ENCODE measurements at places on chromosomes 6 and 20.

DNA sequence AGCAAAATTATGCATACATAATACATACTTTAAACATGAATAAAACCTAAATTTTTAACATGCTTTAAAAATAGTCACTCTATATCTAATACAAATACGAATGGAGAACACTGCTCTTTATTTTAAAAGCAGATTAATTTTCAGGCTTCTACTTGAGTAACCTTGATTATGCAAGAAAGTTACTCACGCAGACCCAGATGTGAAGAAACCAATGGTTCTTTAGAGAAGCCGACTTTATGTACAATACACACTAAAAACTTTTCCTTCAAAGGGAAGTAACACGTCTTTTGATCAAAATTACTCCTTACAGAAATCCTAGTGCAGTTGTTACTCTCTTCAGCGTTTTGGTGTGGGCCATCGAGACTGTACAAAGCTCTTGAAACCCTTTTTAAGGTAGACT, 136.9 kb upstream of the SLC22A16 start:
- DNase-seq = no peak

GRCh38 chr6:53608396-53608795, 57.2 kb downstream of the KLHL31 start:
- no peak for DNase-seq

GRCh38 chr6:169534039-169534421, 167.8 kb downstream of the WDR27 start:
- no peak for DNase-seq

GRCh38 chr6:19925533-19925932, 88.4 kb downstream of the ID4 start:
- DNase-seq = no peak

GRCh38 chr6:56954403-56955170, at the start of gene BEND6:
Gene BEND6, plus strand, starts transcription at chr6:56955107. Its CDS starts 26,704 bp downstream, at chr6:56981811.
- DNase-seq = no peak

DNA sequence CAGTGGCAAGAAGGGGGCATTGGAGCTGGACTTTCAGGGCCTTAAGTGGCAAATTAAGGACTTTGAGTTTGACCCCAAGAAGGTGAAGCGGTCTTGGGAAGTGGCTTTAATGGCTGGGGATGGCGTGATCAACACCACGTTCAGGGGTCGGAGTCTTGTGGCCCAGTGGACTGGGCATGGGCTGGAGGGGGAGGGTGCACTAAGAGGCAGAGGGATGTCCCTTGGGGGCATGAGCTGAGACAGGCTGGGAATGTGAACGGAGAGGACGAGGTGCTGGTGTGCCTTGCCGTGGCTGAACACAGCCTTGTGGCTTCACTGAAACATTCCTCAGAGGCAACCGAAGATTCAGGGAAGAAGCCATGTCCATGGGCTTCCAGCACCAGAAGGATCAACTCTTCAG, 227.0 kb downstream of the SYNDIG1 start:
- no peak for DNase-seq

GRCh38 chr20:35497780-35498189, 31.7 kb downstream of the C20orf173 start:
- no peak for DNase-seq

DNA sequence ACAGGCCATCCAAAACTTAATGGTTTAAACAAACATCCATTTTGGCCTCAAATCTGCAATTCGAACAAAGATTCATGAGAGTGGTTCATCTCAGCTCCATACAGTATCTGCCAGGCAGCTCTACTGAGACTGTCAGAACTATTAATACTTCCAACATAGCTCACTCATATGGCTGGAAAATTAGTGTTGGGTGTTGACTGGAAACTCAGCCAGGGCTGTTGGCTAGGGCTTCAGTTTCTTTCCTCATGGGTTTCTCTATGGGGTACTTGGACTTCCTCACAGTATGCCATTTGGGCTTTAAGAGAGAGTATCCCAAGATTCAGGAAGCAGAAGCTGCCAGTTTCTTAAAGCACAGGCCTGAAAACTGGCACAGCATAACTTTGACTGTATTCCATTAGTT, 240.3 kb downstream of the TPBG start:
- DNase-seq = no peak

DNA sequence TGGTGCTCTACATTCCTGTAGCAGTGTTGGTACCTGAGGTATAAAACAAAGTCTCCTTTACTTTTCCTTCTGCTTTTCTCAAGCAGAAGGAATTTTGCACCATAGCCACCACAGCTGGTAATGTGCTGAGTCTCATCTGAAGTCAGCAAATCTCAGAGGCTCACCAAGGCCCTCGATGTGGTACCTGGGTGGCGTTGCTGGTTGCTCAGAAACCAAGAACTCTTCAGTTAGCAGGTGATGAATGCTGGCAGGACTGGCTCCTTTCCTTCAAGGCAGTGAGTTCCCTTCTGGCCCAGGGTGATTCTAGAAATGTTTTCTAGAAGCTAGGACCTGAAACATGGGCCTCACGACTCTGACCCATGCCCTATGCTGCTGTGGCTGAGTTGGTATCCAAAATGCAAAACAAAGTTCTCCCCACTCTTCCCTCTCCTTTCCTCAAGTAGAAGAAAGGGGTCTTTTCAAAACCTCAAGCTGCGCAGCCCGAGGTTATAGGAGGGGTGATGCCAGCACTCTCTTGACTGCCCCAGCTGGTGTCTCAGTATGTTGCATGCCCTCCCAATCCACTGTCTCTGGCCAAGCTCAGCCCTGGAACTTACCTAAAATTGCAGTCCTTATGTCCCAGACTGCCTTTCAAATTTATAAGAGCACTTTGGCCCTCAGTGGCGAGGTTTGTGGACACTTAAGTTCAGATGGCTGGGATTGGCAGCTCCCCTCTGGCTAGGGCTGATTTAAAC, 592.3 kb downstream of the FRK start:
- DNase-seq = no peak

DNA sequence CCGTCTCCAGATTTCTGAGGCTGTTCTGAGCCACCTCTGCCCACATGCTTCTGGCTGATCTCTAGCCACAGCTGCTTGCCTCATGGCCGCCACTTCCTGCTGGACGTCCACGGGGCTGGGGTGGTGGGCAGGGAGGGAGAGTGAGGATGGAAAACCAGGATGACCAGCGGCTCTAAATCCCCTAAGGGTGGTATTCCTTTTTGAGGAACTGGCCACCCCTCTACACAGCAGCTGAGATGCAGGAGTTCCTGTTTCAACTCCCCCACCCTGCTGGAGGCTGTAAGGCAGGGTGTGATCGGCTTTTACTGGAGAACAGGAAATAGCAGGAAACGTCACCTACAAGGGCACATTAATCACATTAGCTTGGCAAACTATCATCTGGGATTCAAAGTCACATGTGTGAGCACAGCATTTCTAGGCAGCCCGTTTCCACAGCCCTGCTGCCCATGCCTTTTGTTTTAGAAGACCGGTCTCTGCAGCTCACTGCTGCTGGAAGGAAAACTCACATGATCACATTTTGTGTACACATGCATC, 181.6 kb upstream of the ECI2 start:
- DNase-seq = no peak

- no peak for DNase-seq
These were observed 293.0 kb downstream of the RNGTT start for GRCh38 chr6:88670369-88670768.

DNA sequence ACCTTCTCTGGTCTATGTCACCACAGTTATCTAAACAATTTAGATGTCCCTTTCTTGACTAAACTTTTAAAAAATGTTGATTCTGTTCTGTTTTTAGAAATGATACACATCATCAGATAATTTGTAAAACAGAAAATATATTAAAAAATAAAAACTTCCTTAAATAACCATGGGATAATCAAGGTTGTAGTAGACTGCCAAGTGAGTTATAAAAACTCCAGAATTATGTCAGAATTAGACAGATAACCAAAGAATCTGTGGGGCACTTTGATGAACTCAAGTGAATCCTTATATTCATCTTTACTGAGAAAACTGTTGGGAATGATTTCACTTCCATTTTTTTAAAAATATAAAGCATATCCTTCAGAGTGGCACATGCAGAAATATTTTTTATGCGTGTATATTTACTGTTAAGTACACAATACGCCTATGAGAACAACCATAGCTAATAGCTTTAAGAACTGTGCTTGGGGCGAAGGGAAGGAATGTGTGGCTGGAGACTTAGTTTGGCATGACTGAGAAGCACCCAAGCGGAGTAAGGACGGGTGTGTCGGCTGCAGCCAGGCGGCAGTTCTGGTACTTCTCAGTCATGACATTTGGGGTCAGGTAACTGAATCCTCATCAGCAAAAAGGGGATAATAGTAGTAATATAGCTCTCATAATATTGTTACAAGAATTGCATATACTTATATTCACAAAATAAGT, 604.7 kb upstream of the CITED2 start:
- DNase-seq = no peak

GRCh38 chr20:54148947-54149764, 24.6 kb downstream of the CYP24A1 start:
- DNase-seq = no peak

DNA sequence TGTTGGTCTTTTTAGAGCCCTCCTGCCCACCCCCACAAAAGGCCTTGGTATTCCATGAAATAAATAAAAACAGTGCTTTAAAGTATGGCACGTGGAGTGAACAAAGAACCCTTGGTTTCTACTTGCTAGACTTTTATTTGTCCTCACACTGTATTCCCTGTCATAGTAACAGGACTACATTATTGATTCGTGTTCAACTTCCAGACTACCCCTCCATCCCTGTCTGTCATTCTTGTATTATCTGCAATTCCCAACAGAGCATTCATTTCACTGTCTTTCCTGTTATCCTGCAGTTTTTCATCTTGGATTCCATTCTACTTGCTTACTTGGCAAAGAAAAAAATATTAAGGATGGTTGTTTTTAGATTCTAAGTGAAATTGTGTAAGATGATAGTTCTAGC, 307.4 kb upstream of the CNR1 start:
- DNase-seq = no peak

- DNase-seq = no peak
These were observed 18.3 kb downstream of the SNX9 start for GRCh38 chr6:157841211-157841840.

DNA sequence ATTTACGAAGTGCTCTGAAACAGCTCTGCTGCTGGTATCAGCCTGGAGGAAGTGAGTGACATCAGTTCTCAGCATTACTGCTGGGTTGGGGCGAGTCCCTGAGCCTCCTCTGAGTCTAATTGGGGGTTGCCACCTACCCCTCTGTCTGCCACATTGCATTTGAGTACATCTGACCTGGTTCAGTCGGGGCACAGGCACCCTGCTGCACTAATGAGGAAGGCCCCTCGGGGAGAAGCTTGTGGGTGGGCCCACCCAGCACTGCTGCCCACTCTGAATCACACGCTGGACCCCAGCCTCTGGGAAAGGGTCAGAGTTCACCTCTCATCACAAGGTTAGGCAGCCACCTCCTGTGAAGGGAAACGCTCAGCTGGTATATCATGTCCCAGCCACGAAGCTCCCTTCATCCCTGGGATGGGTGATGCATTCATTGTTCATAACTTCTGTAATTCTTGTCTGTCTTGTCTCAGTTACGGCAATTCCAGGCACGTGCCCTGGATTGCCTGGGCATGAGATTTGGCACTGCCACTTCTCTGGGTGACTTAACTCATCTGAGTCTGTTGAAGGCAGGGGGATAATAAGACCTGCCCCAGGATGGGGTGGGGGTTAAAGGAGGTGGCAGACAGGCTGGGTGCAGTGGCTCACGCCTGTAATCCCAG, 13.3 kb downstream of the DNMT3B start:
- DNase-seq = no peak

GRCh38 chr20:38152621-38153221, 12.3 kb downstream of the TGM2 start:
- DNase-seq = no peak

GRCh38 chr6:137332637-137333280, 113.6 kb upstream of the IFNGR1 start:
- DNase-seq = no peak

DNA sequence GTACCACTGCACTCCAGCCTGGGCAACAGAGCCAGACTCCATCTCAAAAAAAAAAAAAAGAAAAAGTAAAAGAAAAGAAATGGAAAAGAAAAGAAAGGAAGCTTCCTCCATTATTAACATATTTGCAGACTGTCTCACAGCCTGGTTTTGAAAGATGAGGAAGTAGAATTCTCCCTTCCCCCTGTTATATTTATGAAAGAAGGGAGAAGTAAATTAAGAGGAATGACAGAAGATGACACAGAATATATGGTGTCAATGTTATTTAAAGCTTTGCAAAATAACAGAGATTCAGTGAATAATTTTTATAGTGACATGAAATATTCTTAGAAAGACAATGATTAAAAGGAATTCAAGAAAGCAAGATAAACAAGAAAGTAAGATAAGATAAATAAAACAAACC, 83.7 kb upstream of the PRSS16 start:
- no peak for DNase-seq

DNA sequence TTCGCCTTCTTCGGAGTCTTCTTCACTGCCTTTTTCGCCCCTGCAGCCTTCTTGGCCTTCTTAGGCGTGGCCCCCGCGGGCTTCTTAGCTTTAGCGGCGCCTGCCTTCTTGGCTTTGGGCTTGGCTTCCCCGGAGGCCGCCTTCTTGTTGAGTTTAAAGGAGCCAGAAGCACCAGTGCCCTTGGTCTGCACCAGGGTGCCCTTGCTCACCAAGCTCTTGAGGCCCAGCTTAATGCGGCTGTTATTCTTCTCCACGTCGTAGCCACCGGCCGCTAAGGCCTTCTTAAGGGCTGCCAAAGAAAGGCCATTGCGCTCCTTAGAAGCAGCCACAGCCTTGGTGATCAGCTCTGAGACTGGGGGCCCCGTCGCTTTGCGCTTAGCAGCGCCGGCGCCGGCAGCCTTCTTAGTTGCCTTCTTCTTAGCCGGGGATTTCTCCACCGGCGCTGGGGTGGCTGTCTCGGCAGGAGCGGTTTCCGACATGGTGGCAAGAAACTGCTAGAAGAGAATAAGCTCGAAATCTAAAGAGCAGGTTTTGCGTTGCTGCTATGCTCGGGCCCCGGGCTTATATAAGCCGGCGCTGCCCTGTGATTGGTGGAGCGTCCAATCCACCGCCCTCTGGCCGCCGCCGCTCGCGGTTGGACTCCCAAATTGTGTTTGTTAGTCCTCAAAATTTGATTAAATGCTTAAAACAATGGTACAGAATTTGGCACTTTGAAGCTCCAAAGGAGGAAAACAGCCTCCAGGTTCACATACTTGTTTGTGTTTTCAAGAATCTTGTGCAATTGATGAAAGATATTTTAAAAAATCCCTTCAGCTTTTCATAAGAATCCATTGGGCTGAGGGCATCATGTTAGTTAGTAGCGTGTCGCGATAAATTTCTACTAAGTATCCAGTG, 44.9 kb downstream of the OR2B2 start:
- DNase-seq = no peak

- no peak for DNase-seq
These were observed 53.0 kb upstream of the CST7 start for GRCh38 chr20:24895898-24896658.

DNA sequence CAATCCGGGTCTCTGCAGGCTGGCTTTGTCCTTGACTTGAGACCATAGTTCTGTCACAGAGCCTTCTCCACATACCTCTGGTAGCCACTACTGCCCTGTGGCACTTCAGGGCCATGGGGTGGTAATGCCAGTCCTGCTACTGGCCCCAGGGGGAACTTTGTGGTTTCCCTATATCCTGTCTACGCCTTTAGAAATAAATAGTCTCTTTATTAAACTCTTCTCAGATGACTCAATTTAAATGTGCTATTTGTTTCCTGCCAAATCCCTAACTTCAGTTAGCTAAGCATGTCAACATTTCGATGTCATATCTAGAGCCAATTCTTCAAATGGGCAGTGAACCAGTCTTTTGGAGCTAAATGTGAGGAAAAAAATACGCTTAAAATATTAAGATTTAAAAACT, 60.1 kb downstream of the SEL1L2 start:
- no peak for DNase-seq
